ENCODE measurements at places on chromosomes 13 and 19.

DNA sequence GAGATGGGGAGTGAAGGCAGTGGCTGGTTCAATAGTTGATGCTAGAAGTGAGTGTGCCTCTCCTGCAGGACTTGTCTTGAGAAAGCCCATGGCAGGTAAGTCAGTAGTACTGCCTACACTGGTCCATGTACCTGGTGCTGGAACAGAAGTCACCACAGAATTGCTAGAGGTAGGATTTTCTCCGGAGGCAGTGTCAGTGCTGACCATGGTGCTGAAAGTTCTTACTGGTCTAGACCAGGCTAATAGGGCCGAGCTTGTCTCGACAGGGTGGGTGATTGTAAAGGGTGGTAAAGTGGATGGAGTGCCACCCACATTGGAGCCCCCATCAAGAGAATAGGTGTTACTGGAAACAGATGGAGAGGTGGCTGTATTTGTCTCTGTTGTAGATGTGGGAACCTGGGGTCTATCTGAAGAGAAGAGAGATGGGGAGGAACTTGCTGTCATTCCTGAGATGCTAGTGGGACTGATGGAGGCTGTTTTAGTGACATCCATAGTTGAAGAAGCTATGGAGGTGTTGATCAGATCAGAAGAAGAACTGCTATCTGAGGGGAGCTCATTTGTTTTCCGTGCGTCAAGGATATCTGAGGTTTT is 36.6 kb downstream of the MUC16 start:
- no peak for DNase-seq
- H3K27me3 ChIP-seq: peaks cover 8% of the 10 kb centered on the region
- H3K36me3 ChIP-seq: no peaks in the 10 kb centered on the region
- H3K4me3 ChIP-seq: no peak overlapping the region
- H3K4me1 ChIP-seq: no peaks in the 10 kb centered on the region
- no peak overlapping the region for H3K27ac ChIP-seq

- no peaks in the 10 kb centered on the region for H3K4me1 ChIP-seq
- peaks cover 2% of the 10 kb centered on the region for H3K36me3 ChIP-seq
- no peak overlapping the region for H3K4me3 ChIP-seq
- no peaks in the 10 kb centered on the region for H3K27me3 ChIP-seq
- H3K27ac ChIP-seq: no peak overlapping the region
These were observed 32.8 kb downstream of the PEPD start for GRCh38 chr19:33488826-33489225.

- peaks cover 86% of the 10 kb centered on the region for H3K4me1 ChIP-seq
- peak overlapping the region; percentile 21 for H3K27ac ChIP-seq
- peak overlapping the region; percentile 12 for H3K4me3 ChIP-seq
- no peak for DNase-seq
These were observed 16.2 kb downstream of the MYCBP2 start for GRCh38 chr13:77310579-77311279.

DNA sequence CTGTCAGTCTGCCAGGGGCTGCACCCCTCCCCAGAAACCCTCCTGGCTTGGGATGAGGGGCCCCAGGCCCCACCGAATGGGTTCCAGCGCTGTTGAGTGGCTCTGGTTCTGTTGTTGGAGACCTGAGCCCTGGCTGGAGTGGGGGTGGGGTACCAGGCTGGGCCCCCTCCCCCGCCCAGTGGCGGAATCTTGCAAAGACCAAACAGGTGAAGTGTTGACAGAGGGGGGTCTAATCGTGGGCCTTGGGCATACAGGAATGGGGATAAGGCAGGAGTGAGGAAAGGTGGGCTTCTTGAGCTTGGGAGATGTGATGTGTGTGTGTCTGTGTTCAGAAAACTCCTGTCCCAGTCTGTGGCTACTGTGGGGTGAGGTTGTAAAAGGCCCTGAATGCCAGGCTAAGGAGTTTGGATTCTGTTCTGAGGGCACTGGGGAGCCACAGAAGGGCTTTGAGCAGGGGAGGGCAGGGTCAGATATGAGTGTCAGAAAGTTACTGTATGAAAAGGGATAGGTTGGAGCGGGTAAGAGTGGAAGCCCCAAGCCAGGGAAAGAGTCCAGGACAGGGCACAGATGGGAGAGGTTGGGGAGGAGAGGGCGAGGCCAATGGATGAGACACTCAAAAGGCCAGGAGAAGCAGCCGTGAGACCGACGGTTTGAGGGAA is at the start of gene HIPK4:
HIPK4 (minus strand) TSS at position 98 of the 659 bp plus-strand sequence. CDS start 279 bp downstream, outside the sequence.
- no peaks in the 10 kb centered on the region for H3K27me3 ChIP-seq
- H3K36me3 ChIP-seq: no peaks in the 10 kb centered on the region
- H3K27ac ChIP-seq: no peak within 1 kb of the TSS
- DNase-seq: no peak
- no peaks in the 10 kb centered on the region for H3K4me1 ChIP-seq

DNA sequence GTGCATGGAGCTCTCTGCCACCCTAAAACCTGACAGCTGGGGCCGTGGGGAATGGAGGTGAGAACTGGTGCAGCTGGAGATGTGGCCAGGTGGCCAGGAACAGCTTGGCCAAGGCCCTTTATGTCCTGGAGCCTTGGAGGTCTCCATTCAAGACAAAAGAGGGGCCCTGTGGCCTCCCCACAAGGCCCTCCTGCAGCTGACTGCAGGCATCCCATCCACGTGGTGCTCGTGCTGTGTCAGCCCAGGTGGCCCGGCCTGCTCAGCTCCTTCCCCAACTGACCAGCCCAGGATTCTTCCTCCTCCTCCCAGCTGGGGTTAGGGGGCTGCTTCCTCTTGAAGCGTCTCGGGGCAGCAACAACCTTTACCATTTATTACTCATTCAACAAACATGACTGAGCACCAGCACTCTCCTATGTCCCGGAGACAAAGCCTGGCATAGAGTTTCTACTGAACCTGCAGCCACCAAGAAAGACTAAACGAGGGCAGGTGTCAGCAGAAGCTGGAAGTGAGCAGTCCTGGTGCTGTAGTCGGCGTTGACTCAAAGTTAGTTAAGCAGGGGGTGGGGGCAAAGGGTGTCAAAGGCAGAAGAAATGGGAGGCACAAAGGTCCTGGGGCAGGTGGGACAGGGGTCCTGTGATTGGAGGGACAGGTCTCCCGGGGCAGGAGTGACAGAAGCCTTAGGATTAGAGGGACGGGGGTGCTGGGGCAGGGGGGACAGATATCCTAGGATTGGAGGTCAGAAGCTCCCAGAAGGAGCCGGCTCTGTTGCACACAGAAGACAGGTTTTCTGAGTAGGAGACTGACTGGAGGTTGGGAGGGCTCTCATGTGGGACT is 23.3 kb upstream of the C13orf46 start:
- H3K4me3 ChIP-seq: no peak overlapping the region
- no peak for DNase-seq
- no peaks in the 10 kb centered on the region for H3K36me3 ChIP-seq
- peaks cover 10% of the 10 kb centered on the region for H3K4me1 ChIP-seq
- no peaks in the 10 kb centered on the region for H3K27me3 ChIP-seq

- H3K27ac ChIP-seq: peak overlapping the region; percentile 96
- H3K4me1 ChIP-seq: peaks cover 18% of the 10 kb centered on the region
- peaks cover 5% of the 10 kb centered on the region for H3K36me3 ChIP-seq
- peak overlapping the region; percentile 100 for H3K4me3 ChIP-seq
- no peaks in the 10 kb centered on the region for H3K27me3 ChIP-seq
These were observed 533 bp upstream of the DCAF15 start for GRCh38 chr19:13951799-13952153.

- DNase-seq: peak; percentile 28
- H3K4me1 ChIP-seq: peaks cover 96% of the 10 kb centered on the region
- H3K4me3 ChIP-seq: peak overlapping the region; percentile 57
- no peaks in the 10 kb centered on the region for H3K27me3 ChIP-seq
- peak overlapping the region; percentile 96 for H3K27ac ChIP-seq
These were observed 47.8 kb upstream of the C1QTNF9 start for GRCh38 chr13:24261566-24261965.

- H3K36me3 ChIP-seq: peaks cover 5% of the 10 kb centered on the region
- DNase-seq: no peak
- H3K4me1 ChIP-seq: no peaks in the 10 kb centered on the region
- H3K4me3 ChIP-seq: no peak overlapping the region
- H3K27ac ChIP-seq: no peak overlapping the region
- no peaks in the 10 kb centered on the region for H3K27me3 ChIP-seq
These were observed 699.0 kb downstream of the FGF9 start for GRCh38 chr13:22369840-22370239.

DNA sequence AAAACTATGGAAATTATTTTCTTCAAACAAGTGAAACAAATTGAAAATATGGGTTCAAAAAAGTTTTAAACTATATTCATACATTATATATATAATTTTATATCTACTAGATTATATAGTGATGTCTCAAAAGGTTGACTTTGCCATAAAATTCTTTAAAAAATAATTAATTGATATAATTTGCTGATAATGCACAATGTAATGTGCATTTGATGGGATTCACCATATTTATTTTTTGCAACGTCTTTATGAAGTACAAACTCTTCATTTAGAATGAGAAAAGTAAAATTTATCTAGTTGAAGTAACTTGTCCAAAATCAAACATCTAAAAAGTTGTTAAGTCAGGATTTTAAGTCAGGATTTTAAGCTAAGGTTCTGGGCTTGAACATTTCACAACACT is 1954.5 kb upstream of the PCDH20 start:
- H3K4me1 ChIP-seq: no peaks in the 10 kb centered on the region
- no peaks in the 10 kb centered on the region for H3K36me3 ChIP-seq
- H3K4me3 ChIP-seq: no peak overlapping the region
- no peak for DNase-seq

DNA sequence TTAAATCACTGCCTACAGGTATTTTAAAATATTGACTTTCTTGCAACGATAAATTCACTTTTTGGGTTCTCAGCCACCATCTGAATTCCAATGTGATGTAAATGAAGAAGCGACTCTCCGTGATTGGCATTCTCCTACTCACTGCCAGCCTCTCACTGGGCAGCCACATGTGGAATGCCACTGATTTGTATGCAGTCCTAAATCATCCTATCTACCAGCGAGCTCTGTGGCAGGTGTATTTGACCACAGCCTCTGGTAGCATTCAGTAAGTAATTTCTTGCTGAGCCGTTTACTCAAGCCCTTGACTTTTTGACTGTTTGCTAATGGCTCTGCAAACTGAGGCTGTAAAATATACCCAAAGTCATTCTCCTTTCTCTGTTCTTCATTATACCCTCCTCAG is 559.0 kb upstream of the SLC10A2 start:
- H3K27me3 ChIP-seq: no peaks in the 10 kb centered on the region
- DNase-seq: no peak
- no peaks in the 10 kb centered on the region for H3K36me3 ChIP-seq
- H3K27ac ChIP-seq: no peak overlapping the region

All from activated T-cell treated with anti-CD3 and anti-CD28 coated beads, Interleukin-2, amount 50 U/mL, for 72 hours (primary cell).